ENCODE measurements at places on chromosomes 12 and 14.

DNA sequence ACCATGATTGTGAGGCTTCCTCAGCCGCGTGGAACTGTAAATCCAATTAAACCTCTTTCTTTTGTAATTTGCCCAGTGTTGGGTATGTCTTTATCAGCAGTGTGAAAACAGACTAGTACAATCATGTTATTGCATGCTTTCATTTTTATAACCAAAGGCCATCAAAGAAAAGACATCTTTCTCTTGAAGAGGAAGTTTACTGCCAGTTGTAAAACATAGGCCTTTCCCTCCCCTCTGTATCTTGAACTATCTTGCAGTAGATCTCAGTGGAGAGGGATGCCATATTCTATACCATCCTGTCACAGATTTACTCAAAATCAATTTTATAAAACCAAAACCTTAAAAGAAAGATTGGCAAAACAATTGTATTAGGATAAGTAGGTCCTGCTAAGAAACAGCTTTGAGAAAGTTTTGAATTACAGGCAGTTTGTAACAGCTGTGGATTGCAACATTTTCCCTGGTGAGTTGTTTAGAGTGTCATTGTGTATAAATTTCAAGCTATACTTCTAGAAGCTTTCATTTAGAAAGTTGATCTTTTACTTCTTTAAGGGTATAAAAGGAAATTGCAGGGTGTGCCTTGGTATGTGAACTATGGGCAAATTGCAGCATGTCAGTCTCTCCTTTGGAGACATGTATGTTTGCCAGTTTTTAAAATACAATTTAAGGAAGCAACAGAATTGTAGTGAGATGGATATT is 128.0 kb downstream of the ATP23 start:
- DNase-seq: no peak

GRCh38 chr12:78229591-78230101 is 399.0 kb downstream of the NAV3 start:
- peak; percentile 53 for DNase-seq

- DNase-seq: peak; percentile 77
Measured at GRCh38 chr12:57005980-57006808, at the start of gene ZBTB39. ZBTB39 (minus strand) TSS chr12:57006546; CDS start chr12:57004917, 1,629 bp downstream.

DNA sequence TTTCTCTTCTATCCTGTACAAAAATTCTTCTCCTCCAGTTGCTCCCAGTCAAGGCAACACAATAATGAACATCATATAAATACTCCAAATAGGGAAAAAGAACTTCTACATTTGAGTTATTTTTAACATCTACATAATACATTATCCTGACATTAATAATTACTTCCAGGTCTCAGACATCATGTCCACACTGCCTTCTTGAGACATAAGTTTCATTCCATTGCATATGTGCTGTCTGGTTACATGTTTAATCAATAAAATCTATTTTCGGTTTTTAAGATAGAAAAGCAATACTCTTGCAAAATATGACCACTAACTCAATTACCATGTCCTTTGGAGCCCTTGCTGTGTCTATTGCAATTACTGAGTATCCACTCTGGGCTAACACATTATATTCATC is 881.9 kb downstream of the GALC start:
- DNase-seq: no peak

DNA sequence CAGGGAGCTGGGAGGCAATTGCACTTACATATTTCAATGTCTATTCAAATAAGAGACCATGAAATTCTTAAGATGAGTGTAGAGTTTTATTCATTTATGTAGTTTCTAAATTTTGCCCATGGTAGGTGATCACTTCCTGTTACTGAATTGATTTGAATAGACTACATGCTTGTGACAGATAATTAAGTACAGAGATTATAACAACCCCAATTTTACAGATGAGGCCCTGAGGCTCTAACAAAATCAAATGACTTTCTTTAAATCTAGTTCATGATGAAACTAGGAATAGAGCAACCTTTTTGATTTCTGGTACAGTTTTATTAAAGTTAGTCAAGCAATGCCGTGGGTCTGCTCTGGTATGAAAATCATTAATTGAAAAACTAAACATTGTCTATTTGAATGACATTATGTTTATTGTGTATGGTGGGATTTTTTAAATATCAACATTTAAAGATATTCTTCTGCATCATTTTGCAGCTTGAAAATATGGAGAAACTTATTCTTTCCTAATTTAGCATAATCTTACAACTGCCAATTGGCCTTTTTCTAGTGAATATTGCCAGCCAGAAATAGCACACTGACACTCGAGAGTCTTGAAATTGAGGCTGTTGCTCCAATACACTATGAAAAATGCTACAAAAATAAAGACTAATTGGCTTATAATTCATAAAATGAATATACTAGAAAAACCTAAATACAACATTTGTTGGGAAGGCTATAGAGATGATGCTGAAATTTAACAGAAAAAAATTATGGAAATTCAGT is 308.9 kb downstream of the SLC6A15 start:
- DNase-seq: no peak

GRCh38 chr12:69755302-69755701 is 16.6 kb downstream of the RAB3IP start:
- no peak for DNase-seq

GRCh38 chr12:101866615-101867373 is 10.6 kb upstream of the DRAM1 start:
- DNase-seq: no peak

DNA sequence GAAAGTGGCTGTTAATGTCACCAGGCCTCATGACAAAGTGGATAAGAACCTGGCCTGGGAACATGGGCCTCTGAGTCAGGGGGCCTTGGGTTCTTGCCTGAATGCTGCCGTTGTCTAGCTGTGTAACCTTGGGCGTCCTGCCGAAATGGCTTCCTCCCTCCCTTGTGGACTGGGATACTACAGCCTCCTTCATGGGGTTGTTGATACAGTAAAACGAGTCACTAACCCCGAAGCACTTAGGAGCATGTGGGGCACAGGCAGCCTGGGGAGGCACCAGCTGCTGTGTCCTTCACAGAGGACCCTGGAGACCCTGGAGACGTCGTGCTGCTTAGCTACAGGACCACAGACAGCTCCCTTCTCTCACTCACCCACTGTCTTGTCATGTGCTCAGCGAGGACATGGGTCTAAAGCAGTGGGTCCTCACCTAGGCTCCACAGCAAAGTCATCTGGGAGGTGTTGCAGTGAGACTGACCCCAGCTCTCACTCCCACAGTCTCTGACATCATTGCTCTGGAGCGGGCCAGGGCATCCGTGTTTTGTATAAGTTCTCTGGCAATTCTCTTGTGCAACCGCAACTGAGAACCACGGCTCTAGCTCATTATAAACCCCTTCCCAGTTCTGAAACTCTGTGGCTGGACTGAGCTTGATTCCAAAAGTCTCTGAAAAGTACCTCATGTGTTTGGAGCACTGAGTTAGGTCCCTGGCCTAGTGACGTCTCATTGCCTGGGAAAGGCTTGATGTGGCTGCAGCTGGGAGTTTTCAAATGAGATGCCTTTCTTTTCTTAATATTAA is 42.1 kb downstream of the SERPINA3 start:
- no peak for DNase-seq

DNA sequence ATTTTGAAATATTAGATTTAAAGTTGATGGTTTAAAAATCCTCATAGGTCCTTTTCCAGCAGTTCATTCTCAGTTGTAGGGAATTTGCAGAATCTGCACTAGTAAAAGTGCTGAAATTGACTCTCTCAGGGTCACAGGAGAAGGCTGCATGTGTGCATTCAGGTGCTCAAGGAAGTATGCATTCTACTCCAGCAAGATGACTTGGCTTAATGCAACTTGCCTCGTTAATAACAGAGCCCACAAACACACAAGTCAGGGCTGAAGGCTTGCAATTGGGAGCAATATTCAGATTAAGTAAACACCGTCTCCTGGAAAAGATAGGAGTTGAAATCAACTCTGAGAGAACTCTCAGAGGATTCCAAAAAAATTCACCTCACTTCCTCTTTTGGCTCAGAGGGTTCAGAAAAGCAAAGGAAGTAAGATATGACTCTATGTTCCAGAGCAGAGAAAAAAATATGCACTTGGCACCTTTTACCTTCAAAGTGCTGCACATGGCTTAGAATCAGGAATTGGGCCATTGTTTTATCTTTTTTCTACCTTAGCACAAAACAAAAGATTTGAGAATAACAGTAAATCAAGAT is 406.3 kb upstream of the DCN start:
- DNase-seq: no peak

- DNase-seq: no peak
Measured at GRCh38 chr14:34794217-34794616, 79.8 kb upstream of the CFL2 start.

GRCh38 chr12:122471324-122472226 is 29.2 kb downstream of the ZCCHC8 start:
- peak; percentile 62 for DNase-seq

DNA sequence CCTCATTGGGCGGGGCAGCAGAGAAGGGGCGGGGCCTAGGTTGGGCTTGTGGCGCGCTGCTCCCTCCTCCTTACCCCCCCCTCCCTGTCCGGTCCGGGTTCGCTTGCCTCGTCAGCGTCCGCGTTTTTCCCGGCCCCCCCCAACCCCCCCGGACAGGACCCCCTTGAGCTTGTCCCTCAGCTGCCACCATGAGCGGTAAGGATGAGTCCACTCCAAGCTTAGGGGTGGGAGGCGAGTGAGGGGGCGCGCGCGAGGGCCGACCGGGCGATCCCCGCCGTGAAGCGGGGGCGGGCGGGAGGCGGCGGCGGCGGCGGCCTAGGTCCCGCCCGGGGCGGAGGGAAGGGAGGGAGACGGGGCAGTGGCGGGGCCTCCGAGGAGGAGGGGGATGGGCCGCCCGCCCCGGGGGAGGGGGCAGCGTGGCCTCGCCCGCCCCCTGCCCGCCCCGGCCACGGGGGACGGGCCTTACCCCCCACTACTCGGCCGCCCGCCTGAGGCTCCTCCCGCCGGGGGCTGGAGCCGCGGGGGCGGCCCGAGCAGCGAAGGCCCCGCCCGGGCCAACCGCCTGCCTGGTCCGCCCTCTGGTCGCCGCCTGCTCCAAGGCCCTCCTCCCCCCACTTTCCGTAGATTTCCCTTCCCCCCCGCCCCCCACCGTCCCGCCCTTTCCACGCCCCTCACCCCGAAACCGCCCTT is at the start of gene SP1:
TSS of gene SP1 (plus strand) at position 73 of the 690 bp plus-strand sequence. CDS start at position 189, 116 bp downstream.
- peak; percentile 94 for DNase-seq

- no peak for DNase-seq
Measured at GRCh38 chr12:42473130-42473529, 116.4 kb downstream of the PRICKLE1 start.

- peak; percentile 78 for DNase-seq
Measured at GRCh38 chr14:45089813-45090212, 5.9 kb downstream of the PRPF39 start.

DNA sequence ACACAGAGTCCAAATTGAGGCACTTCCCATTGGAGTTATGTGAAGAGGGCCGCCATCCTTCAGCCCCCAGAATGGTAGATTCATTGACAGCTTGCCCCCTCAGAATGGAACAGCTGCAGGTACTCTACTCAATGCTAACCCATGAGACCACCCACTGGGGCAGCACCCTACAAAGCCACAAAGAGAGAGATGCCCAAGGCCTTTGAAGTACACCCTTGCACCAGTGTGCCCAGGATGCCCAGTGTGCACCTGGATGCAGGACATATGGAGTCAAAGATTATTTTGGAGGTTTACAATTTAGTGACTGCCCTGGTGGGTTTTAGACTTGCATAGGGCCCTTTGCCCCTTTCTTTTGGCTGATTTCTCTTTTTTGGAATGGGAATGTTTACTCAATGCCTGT is 933.9 kb downstream of the SLC16A7 start:
- no peak for DNase-seq

DNA sequence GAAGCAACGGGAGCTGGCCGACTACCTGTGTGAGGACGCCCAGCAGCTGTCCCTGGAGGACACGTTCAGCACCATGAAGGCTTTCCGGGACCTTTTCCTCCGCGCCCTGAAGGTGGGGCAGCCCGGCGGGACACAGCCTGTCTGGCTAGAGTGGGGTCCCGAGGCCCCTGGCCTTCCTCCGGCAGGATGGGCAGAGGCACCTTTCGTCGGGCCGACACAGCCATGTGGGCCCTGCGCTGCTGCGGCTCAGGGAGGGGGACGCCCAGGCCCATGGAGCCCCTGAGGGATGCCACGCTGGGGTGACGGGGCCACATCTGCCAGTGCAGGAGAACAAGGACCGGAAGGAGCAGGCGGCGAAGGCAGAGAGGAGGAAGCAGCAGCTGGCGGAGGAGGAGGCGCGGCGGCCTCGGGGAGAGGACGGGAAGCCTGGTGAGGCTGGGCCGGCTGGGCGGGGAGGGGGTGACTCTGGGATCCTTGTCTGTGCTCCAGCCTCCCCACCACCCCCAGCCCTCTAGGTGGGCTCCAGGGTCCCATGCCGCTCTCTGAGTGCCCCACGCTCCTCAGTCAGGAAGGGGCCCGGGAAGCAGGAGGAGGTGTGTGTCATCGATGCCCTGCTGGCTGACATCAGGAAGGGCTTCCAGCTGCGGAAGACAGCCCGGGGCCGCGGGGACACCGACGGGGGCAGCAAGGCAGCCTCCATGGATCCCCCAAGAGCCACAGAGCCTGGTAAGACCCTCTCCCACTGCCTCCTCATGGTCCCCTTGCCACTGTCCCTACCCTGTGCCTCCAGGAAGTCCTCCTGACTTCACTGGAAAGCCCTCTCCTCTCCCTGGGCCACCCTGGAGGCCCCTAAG is 10.9 kb upstream of the ADSS1 start:
- no peak for DNase-seq

- DNase-seq: no peak
Measured at GRCh38 chr14:74853581-74853980, 22.4 kb downstream of the PROX2 start.

DNA sequence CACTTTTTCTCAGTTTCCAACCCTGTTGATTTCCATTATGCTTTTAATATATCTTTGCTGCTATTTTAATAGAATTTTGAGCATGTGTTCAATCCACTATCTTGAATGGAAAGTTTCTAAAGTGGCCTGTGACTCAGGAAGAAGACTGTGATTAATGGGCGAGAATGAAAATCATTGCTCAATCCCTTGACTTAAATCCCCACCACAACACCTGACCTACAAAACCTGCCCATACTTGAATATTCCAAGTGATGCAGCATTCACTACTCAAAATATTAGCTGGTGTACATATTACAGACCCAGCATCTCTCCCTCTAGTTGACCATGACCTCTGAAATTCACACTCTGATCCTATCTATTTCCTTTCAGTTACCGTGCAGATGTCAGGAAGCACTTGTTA is 1.3 kb upstream of the OAS3 start:
- DNase-seq: no peak

GRCh38 chr12:113241191-113242025 is 20.1 kb downstream of the TPCN1 start:
- no peak for DNase-seq

GRCh38 chr14:61752626-61753025 is 9.6 kb upstream of the SNAPC1 start:
- DNase-seq: no peak
